ENCODE measurements at places on chromosomes 1 and 21.

DNA sequence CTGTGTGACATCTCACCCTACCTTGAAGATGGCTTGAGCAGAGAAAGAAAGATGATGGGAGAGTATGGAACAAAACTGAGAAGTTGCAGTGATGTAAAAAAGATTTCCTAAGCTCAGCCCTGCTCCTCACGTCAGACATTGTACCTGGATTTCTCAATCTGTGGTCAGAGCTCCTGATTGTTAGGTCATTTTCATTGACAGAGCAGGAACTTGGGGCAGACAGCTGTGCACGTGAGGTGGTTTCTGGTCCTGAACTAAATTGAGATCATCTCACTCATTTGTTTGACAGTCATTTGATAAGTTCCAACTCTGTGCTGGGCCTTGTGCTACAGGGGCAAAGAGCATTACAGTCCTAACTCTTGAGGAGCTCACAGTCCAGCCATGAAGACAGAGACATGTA lies 10.2 kb downstream of the TRAF3IP3 start:
- DNase-seq: no peak

GRCh38 chr1:234702342-234703000 lies 92.5 kb upstream of the IRF2BP2 start:
- no peak for DNase-seq

DNA sequence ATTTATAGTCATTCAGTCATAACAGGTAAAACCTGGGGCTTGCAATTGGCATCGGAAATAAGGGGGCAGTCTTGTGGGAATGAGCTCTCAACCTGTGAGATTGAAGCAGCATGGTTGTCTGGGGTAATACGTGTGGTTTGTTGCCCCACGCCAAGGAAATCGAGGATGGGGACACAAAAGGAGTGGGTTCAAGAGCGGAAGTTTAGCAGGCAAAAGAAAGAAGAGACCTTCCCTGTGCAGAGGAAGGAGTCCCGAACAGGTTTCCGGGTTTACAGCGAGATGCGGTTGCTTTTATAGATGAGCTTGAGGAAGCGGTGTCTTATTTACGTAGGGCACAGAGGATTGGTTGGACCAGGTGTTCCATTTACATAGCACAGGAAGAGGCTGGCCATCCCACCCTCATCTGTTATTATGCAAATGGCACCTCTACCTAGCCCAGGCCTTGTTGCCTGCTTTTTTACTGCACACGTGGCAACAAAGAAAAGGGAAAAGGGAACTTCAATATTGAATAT lies 37.3 kb downstream of the IFNAR1 start:
- DNase-seq: peak; percentile 65

- DNase-seq: no peak
These were observed 11.5 kb upstream of the IFI16 start for GRCh38 chr1:158998037-158998780.

DNA sequence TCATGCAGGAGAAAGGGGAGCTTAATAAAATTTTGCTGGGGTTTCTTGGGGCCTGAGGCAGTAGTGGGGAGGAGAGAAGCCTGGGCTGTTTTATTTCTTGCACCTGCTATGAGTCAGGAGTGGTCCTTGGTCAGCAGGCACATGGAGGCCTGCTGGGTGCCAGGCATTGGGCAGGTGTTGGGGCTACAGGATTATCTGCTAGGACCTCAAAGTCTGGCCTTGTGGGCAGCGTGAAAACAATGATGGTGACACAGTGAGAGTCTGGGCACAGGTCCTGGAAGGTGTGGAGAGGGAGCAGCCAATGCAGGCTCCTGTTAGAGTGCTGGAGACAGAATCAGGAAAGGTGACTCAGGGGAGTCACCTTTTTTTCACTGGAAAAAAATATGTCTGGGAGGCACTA lies 17.2 kb downstream of the ROR1 start:
- peak; percentile 67 for DNase-seq

GRCh38 chr1:237470712-237471338 lies 419.9 kb downstream of the ZP4 start:
- peak; percentile 44 for DNase-seq

DNA sequence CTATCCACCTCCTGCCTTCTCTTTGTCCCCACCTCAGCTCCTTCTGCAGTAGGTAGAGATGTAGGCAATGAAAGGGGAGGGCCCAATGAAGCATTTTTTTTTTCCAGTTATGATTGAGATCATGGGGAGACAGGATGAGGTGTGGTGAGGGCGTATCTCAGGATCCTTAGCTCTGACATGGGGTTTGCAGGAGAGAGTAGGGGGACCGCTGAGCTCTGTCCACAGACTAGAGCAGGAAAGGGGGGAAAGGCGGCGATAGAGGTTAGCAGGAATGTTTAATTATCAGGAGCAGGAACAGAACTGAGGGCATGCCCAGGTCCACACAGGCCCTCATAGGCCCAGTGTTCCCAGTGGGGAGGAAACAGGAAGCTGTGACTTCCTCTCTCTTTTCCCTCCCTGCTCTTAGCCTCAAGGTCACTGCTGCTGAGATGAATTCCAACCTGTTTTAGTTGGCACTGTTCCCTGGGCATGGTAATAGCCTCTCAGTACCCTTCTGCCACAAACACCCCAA lies 901 bp upstream of the RXFP4 start:
- DNase-seq: peak; percentile 67

Data from G401 (cell line).